ENCODE measurements at places on chromosomes 4 and X.

DNA sequence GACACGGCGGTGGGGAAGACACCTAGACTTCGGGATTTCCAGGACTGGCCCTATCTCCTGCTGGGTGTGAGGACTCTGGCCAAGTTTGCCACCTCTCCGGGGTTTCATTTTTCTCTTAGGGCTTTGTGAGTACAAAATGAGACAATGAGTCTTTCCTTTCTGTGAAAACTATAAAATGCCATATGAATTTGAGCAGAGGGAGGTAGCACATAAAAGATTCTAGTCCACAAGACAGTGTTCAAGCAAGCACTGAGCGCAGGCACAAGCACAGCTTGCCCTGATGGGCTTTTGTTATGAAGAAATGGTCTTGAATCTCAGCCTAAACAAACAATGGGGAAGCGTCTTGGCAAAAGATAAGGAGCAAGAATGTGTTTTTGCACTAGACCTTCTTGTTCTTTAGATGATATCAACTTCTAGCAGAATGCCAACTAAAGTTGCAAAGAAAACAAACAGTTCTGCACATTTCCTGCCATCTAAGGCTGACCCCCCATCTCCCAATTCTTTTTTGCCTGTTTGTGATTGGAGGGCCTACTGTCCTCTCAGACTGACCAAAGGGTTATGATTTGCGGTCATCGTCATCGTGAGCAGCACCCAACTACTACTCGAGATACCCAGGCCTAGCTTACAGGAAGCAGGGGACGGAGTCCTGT is 73.0 kb upstream of the ZNF518B start:
- DNase-seq: no peak

DNA sequence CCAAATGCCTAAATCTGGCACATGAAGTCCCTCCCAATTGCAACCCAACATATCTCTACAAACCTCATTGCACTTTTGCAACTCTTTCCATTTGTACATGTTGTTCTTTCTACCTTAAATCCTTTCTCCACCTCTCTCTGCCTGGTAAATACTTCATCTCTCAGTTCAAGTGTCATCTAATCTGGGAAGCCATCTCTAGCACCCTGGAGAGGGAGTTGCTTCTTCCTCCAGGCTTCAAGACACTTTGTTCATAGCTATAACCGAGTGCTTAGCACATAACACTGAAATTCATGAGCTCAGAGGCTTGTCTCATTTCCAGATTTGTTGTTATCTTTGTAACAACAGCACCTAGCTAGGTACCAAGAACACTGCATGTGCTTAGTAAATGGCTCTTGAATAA is 114.8 kb upstream of the NAP1L5 start:
- DNase-seq: no peak

GRCh38 chr4:8198206-8198905 is 734 bp upstream of the SH3TC1 start:
- DNase-seq: no peak

DNA sequence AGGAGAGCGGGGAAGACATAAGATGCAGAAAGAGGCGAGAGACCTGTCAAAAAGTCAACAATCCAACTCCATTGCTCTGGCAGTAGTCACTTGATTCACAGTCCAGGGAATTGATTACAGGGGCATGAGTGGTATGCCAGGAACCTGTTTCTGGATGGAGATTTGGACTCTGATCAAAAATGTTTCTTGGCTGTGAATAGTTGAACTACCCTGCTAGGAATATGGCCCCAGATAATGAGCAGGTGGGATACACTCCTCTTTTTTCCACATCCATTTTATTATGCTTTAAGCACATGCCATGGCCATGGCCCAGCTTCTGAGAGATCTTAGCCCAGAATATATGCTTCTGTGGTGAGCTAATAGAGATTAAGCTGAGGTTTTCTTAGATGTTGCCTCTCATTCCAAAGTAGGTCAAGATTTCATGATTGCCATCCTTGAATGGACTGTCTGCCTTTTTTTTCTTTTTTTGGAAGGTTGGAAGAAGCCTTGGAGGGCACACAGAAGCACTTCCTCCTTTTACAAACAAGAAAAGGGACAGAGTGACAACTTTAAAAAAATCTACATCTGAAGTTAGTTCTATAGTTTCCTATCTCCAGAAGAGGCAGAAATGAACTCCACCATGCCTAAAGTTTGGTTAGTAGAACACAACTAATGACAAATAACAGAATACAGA is 121.9 kb downstream of the KIT start:
- DNase-seq: no peak

DNA sequence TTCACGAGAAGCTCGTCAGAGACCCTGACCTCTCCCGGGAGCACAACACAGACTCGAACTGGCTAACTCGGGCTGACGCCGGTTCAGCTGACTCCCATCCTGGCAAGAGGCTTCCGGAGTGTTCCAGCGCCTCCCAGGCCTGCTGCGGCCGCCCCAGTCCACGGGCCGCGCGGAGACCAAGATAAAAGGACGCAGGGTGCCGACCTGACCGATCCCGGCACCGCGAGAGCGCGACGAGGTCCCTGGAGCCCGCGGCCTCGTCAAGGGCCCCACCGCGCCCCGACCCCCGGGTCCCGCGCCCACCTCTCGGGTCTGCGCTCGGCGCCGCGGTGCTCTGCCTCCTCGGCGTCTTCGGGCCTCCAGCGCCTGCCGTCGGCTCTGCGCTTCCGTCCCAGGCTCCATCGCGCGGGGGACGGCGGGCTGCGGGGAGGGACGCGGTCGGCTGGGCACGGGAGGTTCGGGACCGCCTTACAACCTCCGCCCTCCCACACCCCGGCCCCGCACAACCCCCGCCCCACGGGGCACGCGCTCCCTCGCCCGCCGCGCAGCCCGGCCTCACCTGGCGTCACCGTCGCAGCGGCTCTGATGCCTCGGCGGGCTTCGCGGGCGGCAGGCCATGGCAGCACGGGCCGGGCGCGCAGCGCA is 426 bp downstream of the SLBP start:
- peak; percentile 46 for DNase-seq

DNA sequence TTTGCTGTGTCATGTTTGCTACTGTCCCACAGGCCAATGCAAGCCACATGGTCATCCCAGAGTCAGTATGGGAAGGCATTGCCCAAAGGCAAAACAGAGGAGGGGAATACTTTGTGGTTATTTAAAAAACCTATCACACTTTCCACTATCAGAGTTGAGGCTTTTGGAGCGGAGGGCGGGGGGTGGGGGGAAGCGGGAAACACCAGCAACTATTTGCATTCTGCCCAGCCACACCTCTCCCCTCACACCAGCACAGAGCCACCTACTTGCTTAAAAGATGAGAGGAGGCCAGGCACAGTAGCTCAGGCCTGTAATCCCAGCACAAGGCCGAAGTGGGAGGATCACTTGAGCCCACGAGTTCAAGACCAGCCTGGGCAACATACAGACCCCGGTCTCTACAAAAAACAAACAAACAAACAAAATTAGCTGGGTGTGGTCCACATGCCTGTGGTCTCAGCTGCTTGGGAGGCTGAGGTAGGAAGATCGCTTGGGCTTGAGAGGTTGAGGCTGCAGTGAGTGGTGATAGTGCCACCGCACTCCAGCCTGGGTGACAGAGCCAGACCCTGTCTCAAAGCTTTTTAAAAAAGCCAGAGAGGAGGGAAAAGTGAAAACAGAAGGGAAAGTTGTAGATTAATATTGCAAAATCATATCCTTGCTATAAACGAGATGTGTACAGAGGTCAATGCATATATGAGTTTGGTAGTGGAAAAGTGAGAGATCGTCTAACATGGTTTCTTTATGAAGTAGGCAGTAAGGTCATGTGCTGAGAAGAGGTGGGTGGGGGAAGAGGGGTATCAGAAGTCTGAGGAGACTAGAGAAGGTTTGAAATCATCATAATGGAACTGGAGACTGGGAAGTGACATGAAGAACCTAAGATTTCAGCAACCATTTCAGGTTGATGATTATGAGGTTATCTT is 1.9 kb upstream of the CHST7 start:
- DNase-seq: no peak

DNA sequence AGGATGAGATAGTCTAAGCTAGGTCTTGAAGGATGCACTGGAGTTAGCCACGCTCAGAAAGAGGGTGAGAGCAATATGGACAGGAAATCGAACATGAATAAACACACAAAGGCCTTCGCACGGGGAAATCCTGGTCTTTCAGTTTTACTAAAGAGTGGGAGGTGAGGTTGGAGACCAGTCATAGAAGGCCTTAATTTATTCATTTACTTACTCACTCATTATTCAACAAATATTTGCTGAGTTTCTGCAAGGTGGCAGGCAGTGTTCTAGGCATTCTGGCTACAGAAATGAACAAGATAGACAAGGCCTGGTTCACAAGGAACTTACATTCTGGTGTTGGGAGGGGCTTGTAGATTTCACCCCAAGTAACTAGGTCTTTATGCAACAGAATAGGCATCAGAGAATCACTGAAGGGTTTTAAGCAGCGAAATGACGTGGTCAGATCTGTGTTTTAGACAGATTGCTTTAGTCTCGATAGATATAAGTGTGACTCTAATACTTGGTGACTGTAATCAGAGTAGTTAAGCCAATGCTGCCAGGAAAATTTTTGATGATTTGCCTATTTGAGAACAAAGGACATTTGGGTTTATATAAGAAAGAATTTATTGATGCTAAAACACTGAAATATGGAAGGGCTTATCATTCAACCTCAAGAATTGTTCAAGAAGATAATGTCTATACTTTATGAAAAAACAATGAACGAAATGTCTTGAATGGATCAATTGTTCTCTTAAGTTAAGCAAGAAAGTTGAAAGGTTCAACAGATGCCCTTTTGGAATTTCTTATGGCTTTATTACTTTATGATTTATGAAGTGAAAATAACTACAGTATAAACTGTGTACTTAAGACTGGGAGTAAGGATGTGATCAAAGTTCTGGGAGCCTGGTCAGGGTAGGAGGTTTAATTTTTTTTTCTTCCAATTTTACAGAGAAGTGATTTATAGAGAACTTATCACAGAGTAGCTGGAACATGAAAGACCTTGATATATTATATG is 184.4 kb upstream of the CASK start:
- DNase-seq: peak; percentile 8

DNA sequence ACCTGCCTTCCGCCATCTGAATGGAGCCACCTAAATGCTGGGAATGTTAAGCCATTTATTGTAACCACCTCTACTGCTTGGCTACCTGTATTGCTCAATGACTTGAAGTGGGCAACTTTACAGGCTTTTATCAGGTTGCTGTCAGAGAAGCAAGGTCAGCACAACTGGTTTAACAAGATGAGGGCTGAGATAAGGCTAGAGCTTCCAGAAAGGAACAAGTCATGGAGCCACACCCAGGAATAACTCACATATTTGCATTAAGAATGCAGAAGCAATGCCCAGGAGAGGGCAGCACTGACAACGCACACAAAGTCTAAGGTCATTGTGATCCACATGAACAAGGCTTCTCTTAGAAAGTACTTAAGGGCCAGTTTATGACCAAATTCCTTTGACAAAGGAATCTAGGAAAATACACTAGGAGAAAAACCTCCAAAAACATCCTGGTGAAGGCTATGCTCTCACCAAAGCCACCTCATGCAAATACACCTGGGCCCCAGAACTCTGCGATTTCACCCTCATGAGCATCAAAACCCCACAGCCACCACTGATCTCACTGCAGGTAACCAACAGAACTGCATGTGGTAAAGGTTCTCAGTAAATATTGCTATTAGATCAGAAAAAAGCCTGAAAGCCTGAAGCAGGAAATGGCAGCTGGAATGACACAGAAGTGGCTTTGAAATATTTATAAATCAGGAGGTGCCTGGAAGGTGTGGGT is 15.0 kb upstream of the STS start:
- DNase-seq: peak; percentile 16

DNA sequence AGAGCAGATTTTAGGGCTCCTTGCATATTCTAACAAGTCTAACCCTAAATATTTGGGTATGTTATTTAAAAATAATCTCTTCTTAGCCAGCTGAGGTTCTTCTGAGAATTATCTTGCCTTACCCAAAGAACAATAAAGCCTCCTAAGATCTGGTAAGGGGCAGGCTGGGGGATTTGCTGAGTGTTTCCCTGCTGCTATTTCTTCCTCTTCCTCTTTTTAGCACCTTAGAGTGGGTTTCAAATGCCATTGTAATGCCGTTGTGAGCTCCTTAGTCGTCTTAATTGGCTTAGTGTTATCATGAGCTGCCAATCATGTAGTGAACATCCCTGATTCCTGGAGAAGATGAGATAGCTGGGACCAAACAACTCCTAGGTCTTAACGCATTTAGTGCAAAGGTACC is 15.4 kb downstream of the STOX2 start:
- DNase-seq: no peak

- DNase-seq: peak; percentile 22
These were observed 1.3 kb downstream of the LCORL start for GRCh38 chr4:18020145-18020670.

GRCh38 chr4:129223945-129224344 is 128.0 kb downstream of the C4orf33 start:
- no peak for DNase-seq

GRCh38 chr4:147704846-147705245 is 20.9 kb upstream of the PRMT9 start:
- no peak for DNase-seq

DNA sequence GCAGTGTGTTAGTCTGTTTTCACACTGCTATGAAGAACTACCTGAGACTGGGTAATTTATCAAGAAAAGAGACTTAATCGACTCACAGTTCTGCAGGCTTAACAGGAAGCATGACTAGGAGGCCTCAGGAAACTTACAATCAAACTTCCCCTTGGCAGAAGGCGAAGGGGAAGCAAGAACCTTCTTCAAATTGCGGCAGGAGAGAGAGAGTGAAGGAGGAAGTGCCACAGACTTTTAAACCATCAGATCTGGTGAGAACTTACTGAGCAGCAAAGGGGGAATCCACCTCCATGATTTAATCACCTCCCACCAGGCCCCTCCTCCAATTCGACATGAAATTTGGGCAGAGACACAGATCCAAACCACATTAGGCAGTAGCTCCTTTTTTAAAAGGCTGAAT is 59.2 kb upstream of the LEF1 start:
- no peak for DNase-seq

- DNase-seq: no peak
These were observed 62.8 kb downstream of the FAM9B start for GRCh38 chrX:8971116-8971515.

DNA sequence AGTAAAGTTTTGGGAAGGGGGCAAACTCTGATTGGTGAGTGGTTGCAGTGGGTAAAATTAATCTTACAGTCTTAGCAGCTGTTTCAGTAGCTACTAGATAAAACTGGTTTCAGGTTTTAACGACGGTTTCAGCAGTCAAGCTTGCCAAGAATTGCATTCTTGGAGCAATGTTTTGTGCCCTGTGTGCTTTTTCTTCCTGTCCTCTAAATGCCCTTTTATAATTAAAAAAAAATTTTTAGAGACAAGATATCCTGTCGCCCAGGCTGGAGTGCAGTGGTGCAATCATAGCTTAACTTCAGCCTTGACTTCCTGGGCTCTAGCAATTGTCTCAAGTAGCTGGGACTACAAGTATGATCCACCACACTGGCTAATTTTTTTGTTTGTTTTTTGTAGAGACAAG is 6.3 kb upstream of the PPEF2 start:
- DNase-seq: no peak

GRCh38 chr4:24820541-24820940 is 25.2 kb downstream of the SOD3 start:
- no peak for DNase-seq

- DNase-seq: no peak
These were observed 373 bp downstream of the ELOVL6 start for GRCh38 chr4:110198049-110198434.

GRCh38 chr4:19195696-19196095 is 1056.0 kb upstream of the SLIT2 start:
- DNase-seq: no peak

GRCh38 chr4:137601934-137602333 is 69.6 kb upstream of the PCDH18 start:
- DNase-seq: no peak

- DNase-seq: no peak
These were observed 69.6 kb downstream of the PPP2R2C start for GRCh38 chr4:6402566-6403399.
